Tibial nerve (tissue), 4 donors: ENCODE measurements at places on chromosomes 6 and 20. TPM values are rescaled to one million over a fixed set of nuclear protein-coding genes. Genes with fewer than 3 reads are reported as not detected.

The PXDC1 gene
- total RNA-seq, result 93.6 TPM

The POM121L2 gene
- total RNA-seq, result not detected

The GINM1 gene
- 64.5 TPM for total RNA-seq

The OOEP gene
- not detected for total RNA-seq

The SPEF1 gene
- total RNA-seq, result 1.8 TPM

The GINS1 gene
- total RNA-seq, result 0.21 TPM

The ATP6V1G2 gene
- 0.60 TPM for total RNA-seq

The WFDC5 gene
- not detected for total RNA-seq
